ENCODE measurements at places on chromosomes 5 and 9. TPM values are rescaled to one million over a fixed set of nuclear protein-coding genes. Genes with fewer than 3 reads are reported as not detected.

SCGB3A2 gene
- not detected for polyA plus RNA-seq

F2RL1 gene
- 38.5 TPM for polyA plus RNA-seq

S100Z gene
- polyA plus RNA-seq, result not detected

PCDHGA9 gene
- 5.7 TPM for polyA plus RNA-seq

ZNF300 gene
- polyA plus RNA-seq, result 41.2 TPM

SNCAIP gene
- 32.6 TPM for polyA plus RNA-seq

FBP2 gene
- polyA plus RNA-seq, result 0.18 TPM

- DNase-seq, result no peak
Measured at GRCh38 chr9:8783941-8784340, 984.4 kb upstream of the DMAC1 start.

DNA sequence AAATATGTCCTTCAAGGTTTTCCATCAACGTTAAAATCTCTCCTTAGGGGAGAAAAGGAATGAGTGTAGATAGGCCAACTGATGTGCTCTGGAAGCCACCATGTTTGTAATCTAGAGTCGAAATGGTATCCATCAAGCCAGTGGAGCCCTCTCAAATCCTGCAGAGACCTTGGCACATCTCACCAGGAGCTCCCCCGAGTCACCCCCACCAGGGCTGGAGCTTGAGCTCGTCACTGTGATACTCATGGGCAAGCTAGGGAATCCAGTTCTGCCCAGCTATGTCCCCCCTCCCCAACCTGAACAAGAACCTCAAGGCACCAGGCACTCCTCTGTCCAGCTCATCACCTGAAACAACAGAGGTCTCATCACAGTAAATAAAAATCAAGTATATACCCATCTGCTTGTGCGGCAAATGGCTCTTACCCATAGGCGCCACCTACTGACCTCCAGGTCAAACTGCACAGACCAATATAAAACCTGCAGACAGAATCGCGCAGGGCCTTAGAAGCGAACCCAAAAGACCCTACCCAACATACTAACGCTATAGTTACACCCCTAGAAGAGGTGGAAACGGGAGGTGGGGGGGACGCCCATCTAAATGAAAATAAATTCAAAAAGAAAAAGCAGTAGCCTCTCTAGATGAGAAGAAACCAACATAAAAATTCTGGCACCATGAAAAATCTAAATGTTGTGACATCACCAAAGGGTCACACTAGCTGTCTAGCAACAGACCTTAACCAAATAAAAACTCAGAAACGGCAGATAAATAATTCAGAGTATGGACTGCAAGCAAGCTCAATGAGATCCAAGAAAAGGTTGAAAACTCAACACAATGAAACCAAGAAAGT, 75.0 kb downstream of the TTC39B start:
- no peak for DNase-seq

DNA sequence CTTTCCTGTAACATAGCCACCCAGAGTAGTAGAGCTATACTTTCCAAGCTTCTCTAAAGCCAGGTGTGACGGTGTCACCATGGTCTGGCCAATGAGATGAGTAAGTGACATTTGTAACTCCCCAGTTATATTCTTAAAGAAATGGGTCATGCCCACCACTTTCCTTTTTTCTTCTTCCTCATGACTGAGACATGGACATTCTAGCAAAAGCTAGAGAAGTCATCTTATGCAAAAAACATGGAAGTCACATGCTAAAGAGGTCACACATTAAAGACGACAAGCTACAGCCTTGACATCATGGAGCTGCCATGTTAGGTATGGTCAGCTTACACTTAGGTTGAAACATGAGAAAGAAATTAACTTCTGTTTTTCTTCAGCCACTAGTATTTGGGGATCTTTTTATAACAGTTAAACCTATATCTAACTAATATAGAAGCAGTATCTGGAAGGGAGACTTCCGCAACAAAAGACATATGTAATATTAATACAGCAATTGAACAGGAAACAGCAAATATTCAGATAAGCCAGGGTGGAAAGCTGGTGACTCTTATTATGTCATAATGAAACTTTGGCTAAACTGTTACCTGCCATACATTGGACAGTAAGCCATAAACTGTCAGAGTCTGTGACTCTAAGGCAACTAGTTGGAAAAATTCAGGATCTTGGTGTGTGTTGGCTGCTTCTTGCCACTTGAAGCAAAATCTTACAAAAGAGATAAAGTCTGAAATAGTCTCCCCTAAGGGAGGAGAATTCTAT, 54.7 kb upstream of the SNX2 start:
- DNase-seq, result no peak

- no peak for DNase-seq
Measured at GRCh38 chr9:134566936-134567335, 74.7 kb upstream of the COL5A1 start.

DNA sequence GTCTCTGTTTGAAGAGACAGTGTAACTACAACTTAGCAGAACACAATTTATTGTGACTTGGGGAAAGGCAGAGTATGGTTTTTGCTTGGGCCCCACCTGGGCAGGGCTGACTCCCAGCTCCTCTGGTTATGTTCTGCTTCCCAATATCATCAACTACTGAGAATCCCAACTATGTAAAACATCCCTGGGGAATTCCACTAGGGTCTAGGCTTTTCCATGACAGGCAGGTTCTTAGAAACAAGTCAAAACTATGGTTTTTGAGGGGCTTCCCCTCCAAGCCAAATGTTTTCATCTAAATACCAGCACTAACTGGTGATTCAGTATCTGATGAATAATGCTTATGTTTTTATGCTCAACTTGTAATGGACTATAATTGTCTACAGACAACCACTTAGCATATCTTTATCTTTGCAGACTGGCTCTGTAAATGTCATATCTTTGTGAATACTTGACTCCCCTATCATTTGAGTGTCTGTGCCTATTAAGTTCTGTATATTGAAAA, 409.5 kb downstream of the PDE4D start:
- no peak for DNase-seq

- no peak for DNase-seq
Measured at GRCh38 chr5:171840066-171840465, 54.4 kb downstream of the SMIM23 start.

DNA sequence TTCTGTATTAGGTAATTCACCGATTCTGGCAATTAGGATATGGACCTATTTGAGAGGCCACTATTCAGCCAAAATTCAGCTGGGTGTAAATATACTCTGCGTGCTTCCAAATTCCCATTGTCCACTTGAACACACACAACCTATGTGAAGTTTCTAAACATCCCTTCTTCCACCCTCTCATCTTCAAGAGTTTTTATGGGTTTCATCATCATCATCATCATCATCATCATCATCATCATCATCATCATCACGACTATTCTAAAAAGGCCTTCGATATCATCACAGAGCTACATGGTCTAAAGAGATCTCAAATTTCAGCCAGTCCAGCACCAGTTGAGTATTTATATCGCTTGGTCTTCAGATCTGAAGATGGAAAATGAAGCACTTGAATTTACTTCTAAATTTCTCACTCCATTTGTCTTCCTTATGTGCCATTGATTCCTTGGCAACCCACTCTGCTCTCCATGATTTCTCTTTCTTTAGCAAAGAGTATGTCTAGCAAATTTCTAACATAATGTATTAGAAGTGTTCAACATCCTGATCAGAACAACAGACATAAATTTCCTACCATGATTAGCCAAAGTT, 49.2 kb upstream of the HMHB1 start:
- no peak for DNase-seq

DNA sequence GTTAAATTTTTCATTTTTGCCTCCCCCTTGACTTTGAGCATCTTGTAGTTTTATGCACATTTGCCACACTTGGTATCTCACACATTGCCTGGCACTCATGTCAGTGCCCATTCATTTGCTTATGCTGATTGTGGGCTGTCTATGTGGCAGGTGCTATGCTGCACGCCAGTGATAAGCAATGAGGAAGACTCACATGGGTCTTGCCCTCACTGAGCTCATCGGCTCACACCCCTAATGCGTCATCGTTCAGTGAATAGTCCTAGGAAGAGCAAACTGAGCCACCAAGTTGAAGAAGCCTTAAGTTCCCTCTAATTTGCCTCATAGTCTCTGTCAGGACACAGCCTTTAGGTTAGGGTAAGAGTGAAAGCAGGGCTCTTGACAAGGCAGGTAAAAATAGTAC, 209.4 kb upstream of the IL12B start:
- DNase-seq, result no peak

DNA sequence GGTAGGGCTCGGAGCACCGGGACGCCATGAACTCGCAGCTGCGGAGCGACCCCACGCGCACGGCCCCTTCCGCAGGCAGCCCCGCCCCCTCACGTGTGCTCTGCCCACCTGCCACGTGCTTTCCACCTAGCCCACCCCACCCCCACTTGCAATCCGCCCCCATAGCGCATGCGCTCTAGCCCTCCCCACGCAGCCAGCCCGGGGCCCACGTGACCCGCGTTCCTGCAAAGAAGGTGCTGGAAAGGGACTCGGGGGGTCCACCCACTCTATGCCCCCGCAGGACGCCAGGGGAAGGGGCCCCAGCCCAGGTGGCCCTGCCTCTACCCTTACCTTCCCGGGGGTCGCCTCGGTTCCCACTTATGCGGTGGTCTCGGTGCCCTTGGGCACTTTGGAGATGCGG, at the start of gene SOHLH1:
Gene SOHLH1, minus strand, starts transcription at position 42 of the 400 bp plus-strand sequence. Its CDS starts 14 bp downstream, at position 28.
- DNase-seq, result no peak

DNA sequence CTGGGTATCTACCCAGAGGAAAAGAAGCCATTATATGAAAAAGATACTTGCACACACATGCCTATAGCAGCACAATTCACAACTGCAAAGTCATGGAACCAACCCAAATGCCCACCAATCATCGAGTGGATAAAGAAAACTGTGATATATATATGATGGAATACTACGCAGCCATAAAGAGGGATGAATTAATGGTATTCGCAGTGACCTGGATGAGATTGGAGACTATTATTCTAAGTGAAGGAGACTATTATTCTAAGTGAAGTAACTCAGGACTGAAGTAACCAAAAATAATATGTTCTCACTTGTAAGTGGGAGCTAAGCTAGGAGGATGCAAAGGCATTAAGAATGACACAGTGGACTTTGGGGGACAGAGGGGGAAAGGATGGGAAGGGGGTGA, 30.0 kb upstream of the GABBR2 start:
- DNase-seq, result no peak

- no peak for DNase-seq
Measured at GRCh38 chr5:42759456-42759855, 2.8 kb downstream of the CCDC152 start.

GRCh38 chr5:178384816-178385495, 152.4 kb upstream of the PHYKPL start:
- no peak for DNase-seq

DNA sequence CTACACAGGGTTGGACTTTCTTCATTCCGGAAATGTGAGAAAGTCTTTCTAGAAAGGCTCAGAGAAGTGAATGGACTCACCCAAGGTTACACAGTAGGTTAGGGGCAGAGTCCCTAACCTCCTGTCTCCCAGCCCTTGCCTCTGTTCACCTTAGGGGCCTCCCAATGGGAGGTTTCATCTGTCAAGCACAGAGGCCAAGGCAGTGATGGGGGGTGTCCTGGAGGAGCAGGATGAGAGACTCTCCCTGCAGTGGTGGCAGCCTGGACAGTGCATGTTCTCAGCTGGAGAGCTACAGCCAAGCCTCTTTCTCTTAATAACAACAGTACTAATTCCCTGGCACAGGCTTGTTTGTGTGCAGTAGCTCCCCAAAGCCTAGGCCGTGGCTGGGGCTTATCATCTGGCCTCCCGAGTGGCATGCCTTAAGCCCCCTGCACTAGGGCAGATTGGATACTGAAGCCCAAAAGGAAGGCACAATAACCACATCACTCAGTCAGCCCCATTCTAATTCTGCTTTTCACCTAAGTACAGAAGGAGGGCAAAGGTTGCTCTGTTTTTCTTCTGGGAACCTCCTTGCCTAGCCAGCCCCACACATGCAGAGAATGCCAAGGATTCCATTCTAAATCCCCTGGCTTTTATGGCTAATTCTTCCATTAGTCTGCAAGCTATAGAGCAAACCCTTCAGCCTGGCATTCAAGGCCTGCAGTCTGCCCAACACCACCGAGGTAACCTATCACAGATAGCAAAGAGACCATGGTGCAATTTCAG, 50.2 kb upstream of the XPA start:
- DNase-seq, result no peak
